ENCODE measurements at places on chromosomes 5 and 9.
A peak's percentile ranks its signal among the peaks of the same experiment; 100 is the strongest.

- no peak for DNase-seq
Observed at GRCh38 chr9:27460226-27461023, 63.7 kb upstream of the IFNK start.

GRCh38 chr9:116430849-116431248 is 256.3 kb upstream of the TRIM32 start:
- no peak for DNase-seq

GRCh38 chr9:96500696-96501632 is 51.0 kb downstream of the HABP4 start:
- DNase-seq: peak; percentile 16

GRCh38 chr5:2017540-2018389 is 135.0 kb upstream of the IRX4 start:
- peak; percentile 23 for DNase-seq

- DNase-seq: peak; percentile 95
Observed at GRCh38 chr5:68683632-68684036, 410.2 kb upstream of the SLC30A5 start.

DNA sequence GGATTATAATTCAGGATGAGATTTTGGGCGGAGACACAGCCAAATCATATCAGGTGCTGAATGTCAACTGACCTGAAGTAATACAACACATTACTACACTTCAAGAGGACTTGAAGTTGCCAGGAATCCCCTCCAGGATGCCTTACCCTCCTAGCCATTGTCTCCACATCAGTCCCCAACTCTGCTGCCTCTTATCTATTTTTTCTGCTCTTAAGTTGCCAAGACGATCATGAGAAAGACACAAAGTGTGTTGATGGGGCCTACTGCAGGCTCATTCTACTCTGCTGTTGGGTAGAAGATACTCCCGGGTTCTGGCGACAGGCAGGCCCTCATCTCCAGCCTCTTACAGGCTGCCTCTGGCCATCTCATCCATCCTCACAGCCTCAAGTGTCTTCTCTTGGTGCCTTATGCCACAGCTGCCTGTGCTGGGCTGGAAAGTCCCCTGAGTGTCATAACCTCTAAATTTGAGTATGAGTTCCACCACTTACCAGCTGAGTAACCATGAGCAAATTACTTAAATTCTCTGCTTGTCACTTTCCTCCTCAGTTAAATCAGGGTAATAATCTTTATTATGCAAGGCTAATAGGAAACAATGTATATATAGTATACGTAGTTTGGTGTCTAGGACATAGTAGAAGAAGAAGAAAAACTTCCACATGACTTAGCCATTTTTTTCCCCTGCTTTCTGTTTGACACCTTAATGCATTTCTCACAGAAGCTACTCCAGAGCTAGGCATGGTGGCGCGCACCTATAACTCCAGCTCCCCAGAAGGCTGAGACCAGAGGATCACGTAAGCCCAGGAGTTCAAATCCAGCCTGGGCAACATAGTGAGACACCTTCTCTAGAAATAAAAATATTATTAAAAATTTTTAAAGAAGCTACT is 73.0 kb upstream of the SNX2 start:
- DNase-seq: no peak

- DNase-seq: no peak
Observed at GRCh38 chr9:130555968-130556367, 23.4 kb upstream of the FUBP3 start.

- no peak for DNase-seq
Observed at GRCh38 chr9:109590966-109591365, 92.9 kb upstream of the PTPN3 start.

GRCh38 chr9:14899042-14899814 is 11.0 kb downstream of the FREM1 start:
- no peak for DNase-seq

DNA sequence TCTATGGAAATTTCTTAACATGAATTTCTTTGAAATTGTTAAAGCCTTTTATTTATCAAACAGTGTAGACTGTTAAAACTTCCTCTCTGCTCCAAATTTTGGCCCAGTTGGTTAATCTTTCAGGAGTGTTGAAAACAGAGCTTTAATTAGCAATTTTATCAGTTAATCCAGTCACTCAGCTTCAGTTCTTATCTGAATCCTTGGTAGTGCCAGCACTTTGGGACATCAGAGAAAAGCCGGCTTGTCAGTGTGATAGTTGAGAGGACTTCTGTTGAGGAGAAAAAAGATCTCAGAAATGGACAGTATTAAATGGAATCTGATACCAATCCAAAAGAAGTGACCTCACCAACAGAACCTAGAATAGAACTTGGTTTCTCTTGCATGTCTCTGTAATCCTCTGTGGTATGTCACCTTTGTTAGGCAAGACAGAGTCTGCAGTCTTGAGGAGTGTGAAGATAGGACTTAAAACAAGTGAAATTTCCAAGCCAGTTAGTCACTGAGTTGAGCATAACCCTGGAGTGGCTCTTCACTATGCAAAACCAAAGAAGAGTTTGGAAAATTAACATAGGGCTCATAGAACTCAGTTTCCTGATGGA is 251.8 kb downstream of the NNT start:
- peak; percentile 35 for DNase-seq

GRCh38 chr9:70110194-70111041 is 66.8 kb downstream of the MAMDC2 start:
- peak; percentile 18 for DNase-seq

GRCh38 chr5:113150821-113151220 is 174.2 kb downstream of the DCP2 start:
- no peak for DNase-seq

DNA sequence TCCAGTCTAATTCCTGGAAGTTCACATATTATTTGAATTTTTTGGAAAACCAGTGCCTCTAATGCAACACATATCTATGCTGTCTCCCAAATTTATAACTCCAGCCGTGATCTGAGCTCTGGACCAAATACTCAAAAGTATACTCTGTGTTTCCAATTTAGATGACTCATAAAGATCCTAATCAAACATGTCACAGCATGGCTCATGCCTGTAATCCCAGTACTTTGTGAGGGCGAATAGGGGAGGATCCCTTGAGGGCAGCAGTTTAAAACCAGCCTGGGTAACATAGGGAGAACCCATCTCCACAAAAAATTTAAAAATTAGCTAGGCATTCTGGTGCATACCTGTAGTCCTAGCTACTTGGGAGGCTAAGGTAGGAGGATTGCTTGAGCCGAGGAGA is 388.0 kb downstream of the CDH12 start:
- no peak for DNase-seq

- DNase-seq: no peak
Observed at GRCh38 chr9:118268046-118268445, 563.8 kb downstream of the TLR4 start.

DNA sequence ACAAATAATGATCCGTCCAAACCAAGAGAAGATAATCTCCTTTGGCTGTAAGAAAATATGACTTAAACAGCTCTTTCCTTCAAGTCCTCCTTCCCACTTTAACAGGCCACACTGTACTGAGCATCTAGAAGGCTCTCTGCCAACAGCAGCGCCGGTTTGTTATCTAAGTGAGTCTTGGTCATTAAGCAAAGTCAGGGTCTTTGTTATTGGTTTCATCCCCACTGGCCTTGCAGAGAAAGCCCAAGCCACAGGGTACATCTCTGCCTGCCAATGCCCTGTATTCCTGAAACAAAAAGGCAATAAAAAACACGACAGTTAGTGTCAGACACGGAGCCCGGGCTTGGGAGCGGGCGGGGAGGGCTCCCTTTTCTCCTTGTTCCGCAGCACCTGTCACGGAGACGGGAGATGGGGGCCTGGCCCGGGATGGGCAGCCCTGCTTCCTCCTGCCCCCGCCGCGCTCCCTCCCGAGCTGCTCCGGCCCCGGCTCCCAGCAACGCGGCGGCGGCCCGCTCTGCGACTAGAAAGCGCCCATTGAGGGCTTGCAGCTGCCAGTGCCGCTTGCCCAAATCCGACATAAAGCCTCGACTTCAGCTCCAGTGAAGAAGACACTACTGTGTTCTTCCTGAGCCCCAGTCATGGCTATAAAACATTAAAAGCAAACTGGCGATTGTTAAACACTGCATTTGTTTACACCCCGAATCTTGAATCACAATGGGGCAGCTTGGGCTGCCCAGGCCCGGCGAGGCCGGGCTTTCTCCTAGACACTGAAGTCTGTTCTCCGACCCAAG is 28.1 kb upstream of the PIK3R1 start:
- no peak for DNase-seq

- DNase-seq: no peak
Observed at GRCh38 chr5:76514292-76514691, 108.9 kb downstream of the F2RL2 start.

- peak; percentile 78 for DNase-seq
Observed at GRCh38 chr5:62779010-62779422, 200.4 kb downstream of the LRRC70 start.

GRCh38 chr5:31663519-31663918 is 24.6 kb downstream of the PDZD2 start:
- peak; percentile 74 for DNase-seq

DNA sequence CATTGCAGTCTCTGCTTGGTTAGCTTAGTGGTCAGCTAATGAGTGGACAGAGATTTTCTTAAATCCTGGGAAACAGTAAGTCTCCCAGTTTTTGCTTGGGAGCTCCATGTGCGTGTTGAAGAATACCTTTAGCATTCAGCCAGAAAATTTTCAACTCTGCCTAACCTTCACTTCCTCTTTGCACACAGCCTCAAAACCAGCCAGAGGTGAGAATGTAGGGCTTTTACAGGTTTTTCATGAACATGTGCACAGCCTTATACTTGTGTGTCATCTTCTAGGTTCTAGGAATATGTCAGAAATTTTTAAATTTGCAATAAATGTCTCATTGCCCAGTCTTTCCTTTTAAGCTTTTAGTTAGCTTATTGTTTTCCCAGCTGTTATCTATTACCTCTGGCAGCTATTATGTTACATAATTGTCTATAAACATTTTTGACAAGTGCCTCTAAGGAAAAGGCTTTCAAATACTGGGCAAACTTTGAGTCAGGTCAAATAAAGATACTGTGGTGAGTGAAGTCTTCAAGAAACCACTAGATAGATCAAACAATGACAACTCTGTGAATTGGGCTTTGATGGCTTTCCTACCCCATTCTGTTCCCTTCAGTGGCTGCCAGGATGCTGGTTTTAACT is 12.7 kb downstream of the ADGRV1 start:
- no peak for DNase-seq

DNA sequence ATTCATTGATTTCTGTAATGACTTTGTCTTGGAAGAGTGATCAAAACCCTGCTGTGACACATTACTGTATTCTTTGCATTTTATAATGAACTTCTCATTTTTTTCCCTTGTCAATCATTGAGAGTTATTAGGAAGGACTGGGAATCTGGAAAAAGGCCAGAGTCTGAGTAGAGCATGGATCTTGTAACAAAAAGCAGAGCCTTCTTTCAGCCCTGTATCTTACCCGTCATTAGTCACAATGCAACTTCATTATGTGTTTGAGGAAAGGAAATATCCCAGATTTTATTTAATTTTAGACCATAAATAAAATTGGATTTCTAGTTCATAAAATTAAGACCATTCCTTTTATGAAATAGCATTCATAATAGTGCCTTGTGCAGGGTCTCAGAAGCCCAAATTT is 131.4 kb downstream of the ARHGEF28 start:
- DNase-seq: no peak

DNA sequence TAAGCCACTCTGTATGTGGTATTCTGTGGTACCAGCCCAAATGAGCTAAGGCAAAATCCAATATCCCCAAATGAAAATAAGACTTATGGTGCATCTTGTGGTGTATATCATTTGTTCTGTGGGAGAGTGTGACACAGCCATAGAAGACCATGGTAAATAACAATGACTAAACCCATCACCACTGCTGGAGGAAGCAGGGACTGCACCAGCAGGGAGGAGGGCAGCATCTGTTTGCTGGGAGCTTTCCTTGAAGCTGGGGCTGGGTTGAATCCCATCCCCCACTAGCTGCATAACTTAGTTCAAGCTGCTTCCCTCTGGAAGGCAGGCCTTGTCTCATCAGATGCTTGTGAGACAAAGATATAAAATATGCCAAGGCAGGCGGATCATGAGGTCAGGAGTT is 14.2 kb downstream of the GADD45G start:
- DNase-seq: no peak

GRCh38 chr5:136249678-136250266 is 56.8 kb upstream of the SMIM32 start:
- peak; percentile 79 for DNase-seq

- DNase-seq: no peak
Observed at GRCh38 chr5:96048763-96049162, 87.1 kb upstream of the ELL2 start.

- no peak for DNase-seq
Observed at GRCh38 chr5:22242532-22242931, 610.6 kb downstream of the CDH12 start.

GRCh38 chr5:30765227-30765626 is 428.3 kb upstream of the CDH6 start:
- peak; percentile 57 for DNase-seq

GRCh38 chr9:31637265-31637664 is 747.2 kb upstream of the ACO1 start:
- no peak for DNase-seq

GRCh38 chr9:91037511-91038482 is 236.2 kb downstream of the SYK start:
- peak; percentile 90 for DNase-seq

DNA sequence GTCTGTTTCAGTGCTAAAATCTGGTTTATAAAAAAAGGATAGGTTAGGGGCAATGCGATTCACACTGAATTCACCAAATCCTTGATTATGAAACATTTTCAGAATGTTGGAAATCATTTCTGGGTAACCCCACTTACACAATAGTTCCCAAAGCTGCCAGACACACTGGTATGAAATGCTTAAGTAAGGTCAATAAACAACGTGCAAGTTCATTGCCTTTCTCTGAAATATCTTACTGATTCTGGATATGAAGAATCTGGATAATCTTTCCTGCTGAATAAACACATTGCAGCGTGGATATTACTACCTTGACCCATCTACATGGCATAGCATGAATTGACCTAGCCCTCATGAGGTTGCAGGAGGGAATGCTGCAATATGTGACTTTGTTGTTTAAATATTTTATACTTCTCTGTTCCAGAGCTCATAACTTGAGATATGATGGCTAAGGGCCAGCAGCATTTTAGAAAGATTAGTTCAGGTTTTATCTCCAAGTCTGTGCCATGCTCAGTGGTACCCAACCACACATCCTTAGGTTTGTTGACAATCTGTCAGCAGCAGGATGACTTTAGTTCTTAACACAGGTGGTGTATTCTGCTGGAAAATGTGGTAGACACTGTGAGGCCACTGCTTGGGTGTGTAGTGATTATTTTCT is 121.0 kb downstream of the NREP start:
- peak; percentile 77 for DNase-seq

DNA sequence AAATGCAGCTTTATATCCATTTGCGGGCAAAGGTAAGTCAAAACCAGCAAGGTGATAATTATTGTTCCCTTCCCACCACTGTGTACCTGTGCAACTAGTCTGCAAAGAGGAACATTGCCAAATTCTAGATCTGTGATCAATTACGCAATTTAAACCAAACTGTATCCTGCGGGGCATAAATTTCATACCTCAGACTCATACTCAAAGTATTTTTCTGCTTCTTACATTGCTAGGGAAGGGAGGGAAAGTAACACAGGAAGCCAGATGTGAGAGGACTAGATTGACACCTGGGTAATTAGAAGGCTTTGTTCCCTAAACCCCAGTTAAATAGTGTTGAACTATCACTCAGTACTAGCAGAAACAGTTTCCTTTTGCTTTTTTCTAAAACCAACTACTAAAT is 240.2 kb upstream of the ZNF608 start:
- DNase-seq: no peak

GRCh38 chr5:95022967-95023695 is 261.8 kb downstream of the MCTP1 start:
- DNase-seq: no peak

- no peak for DNase-seq
Observed at GRCh38 chr5:146098047-146098446, 7.3 kb downstream of the PLAC8L1 start.
